ENCODE measurements at places on chromosomes 16 and 17. TPM values are rescaled to one million over a fixed set of nuclear protein-coding genes. Genes with fewer than 3 reads are reported as not detected.

The PRPSAP2 gene
- total RNA-seq: 44.6 TPM

The GRAP gene
- 3.5 TPM for total RNA-seq

The TNRC6C gene
- total RNA-seq: 11.5 TPM

The ESRP2 gene
- 0.17 TPM for total RNA-seq

The ANKS4B gene
- total RNA-seq: not detected

The KCNH6 gene
- not detected for total RNA-seq

The KRT9 gene
- total RNA-seq: 0.32 TPM

The TPSD1 gene
- not detected for total RNA-seq

Measured in adrenal gland (tissue), 19 donors.